ENCODE measurements at places on chromosomes 12 and 14. TPM values are rescaled to one million over a fixed set of nuclear protein-coding genes. Genes with fewer than 3 reads are reported as not detected.

Gene SUOX
- 29.0 TPM for total RNA-seq

Gene HOXC4
- 2.1 TPM for total RNA-seq

Gene DCAF5
- total RNA-seq, result 54.5 TPM

- H3K27me3 ChIP-seq, result no peaks in the 10 kb centered on the region
- H3K4me1 ChIP-seq, result peaks cover 29% of the 10 kb centered on the region
- H3K27ac ChIP-seq, result no peak overlapping the region
- no peak overlapping the region for H3K4me3 ChIP-seq
Measured at GRCh38 chr12:96376865-96377264, 23.4 kb downstream of the CDK17 start.

DNA sequence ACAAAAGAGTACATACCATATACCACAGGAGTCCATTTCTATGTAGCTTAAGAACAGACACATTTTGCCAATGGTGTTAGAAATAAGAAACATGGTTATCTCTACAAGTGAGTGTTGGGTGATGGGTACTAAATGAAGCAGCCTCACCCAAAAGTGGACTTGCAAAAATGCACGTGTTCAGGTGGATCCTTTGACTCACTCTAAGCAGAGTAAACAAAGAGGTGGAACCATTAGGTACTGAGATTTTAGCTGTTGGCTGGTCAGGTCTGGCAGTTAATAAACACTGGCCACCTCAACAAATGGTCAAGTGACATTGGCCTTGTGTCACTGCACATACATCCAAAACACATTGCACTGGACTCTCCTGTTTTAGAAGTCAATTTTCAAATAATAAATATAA lies 27.6 kb downstream of the EVL start:
- H3K4me1 ChIP-seq, result peaks cover 10% of the 10 kb centered on the region
- H3K27me3 ChIP-seq, result no peaks in the 10 kb centered on the region
- H3K27ac ChIP-seq, result no peak overlapping the region
- peaks cover 10% of the 10 kb centered on the region for H3K36me3 ChIP-seq

DNA sequence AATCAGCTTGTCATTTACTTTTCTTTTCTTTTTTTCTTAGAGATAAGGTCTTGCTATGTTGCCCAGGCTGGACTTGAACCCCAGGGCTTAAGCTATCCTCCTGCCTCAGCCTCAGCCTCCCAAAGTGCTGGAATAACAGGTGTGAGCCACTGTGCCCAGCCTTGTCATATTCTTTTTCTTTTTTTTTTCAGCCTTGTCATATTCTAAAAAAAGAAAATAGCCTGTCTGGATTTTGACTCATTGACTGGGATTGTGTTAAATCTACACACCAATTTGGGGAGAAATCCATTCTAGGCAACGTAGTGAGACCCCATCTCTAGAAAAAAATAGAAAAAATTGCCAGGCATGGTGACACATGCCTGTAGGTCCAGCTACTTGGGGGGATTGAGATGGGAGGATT lies 24.1 kb downstream of the ATP5MC2 start:
- H3K27me3 ChIP-seq, result no peaks in the 10 kb centered on the region
- no peak overlapping the region for H3K4me3 ChIP-seq
- no peaks in the 10 kb centered on the region for H3K4me1 ChIP-seq
- no peaks in the 10 kb centered on the region for H3K36me3 ChIP-seq
- H3K27ac ChIP-seq, result no peak overlapping the region

Data from esophagus muscularis mucosa (tissue), 4 donors.